Left forelimb (tissue), 1 donor: ENCODE measurements at places on chromosomes 12 and 14.

GRCh38 chr12:48901278-48901677 is 24.0 kb downstream of the FKBP11 start:
- DNase-seq, result no peak

DNA sequence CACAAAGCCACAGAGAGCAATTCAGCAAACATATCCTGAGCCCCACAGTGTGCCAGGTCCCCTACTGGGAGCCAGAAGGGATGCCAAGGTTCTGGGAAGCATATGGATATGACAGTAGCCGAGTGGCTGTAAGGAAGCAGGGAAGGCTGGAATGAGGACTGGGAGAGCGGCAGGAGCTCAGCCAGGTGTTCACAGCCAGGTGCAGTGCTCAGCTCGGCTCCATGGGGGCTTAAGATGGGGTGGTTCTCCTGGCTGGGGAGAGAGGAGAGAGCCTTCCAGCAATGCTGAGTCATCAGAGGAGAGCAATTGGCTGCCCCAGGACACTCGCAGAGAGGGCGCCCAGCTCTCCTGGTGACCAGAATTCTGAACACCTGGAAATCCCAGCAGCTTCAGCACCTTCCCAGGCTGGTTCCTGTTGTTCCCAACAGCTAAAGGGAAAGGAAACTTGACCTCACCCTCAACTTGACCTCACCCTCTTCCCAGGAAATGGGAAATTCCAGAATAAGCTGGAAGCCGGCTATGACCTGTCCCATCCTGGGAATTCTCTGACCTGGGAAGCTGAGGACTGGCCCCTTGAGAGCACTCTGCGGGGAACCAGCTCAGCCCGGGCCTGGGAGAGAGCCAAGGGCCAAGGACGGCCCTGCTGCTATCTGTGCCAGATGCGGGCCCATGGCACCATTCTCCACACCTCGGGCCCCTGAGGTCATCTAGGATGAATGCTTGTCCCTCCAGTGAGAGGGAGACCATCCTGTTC is 34.6 kb downstream of the SLC6A12 start:
- DNase-seq, result no peak

DNA sequence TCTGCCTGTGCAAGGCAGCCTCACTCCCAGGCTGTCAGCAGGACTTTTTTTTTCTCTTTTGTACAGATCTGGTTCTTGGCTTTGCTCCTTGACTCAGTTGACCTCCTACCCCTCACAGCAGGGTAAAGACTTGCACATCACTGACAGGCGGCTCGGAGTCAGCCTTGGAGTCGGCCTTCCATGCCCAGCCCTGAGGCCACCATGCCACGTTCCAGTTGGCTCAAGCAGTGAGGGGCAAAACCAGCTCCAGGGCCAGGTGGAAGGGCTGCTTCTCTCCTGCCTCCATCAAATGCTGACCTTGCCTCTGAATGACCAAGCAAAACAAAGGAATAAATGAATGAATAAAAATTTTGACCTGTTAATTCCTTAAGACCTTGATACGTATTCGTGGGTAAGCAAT is 27.6 kb downstream of the JAG2 start:
- DNase-seq, result no peak

- no peak for DNase-seq
Observed at GRCh38 chr12:111222027-111222414, 146.9 kb downstream of the PHETA1 start.

DNA sequence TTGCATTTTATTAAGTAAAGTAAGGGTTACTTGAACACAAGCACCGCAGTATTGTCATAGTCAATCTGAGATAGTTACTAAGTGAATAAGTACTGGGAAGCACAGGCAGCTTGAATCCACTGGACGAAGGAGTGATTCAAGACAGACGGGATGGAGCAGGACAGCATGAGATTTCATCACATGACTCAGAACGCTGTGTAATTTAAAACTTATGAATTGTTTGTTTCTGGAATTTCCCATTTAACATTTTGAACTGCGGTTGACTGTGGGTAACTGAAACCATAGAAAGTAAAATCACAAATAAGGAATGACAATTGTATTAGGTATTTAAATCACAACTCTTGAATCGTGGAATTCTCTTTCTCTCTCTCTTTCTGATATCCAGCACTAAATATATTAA is 1630.4 kb upstream of the SEL1L start:
- DNase-seq, result no peak

- no peak for DNase-seq
Observed at GRCh38 chr12:92063641-92064040, 82.0 kb downstream of the BTG1 start.

DNA sequence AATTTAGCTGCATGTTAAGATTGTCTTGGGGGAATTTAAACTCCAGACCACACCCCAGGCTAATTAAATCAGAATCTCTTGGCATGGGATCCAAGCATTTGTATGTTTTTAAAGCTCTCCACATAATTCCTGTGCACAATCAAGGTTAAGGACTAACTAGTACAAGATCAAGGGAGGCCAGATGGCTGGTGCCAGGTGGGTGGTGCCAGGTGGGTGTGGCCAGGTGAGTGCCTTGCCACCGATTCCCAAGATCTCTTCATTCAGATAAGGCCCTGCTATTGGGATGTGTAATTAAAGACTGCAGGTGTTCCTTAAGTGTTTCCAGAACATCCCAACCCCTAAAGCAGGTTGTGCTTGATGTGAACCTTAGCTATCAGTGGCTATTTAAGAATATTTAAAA is 75.1 kb downstream of the NRXN3 start:
- no peak for DNase-seq

GRCh38 chr12:122722387-122722786 is 5.8 kb upstream of the HCAR3 start:
- DNase-seq, result no peak

- no peak for DNase-seq
Observed at GRCh38 chr14:74134484-74134883, 49.7 kb downstream of the LIN52 start.

- no peak for DNase-seq
Observed at GRCh38 chr12:15854916-15855315, 27.3 kb upstream of the STRAP start.

- DNase-seq, result no peak
Observed at GRCh38 chr14:67191768-67192290, 2.6 kb downstream of the GARIN2 start.

DNA sequence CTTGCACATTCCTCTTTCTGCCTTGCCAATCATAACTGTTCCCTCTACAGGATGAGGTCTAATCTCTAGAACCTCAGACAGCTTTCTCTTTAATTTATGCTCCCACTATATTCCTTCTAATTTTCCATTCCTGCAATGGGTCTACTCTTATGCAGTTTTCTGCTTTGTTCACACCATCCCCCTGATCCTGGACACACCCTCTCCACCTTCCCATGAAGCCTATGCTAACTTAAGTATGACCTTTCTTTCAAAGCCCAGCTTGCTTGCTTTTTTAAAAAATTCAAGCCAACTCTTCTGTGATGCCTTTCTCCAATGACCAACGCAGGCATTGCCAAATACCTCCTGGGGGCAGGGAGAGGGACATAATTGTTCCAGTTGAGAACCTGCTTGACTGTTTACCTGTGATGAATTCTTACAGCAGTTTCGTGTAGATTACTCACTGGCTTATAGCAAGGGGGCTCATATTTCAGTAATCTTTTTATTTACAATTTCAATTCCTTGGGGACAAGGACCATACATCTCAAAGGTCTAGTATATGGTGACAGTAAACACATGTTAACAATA is 7.8 kb downstream of the SLC38A1 start:
- no peak for DNase-seq

- DNase-seq, result no peak
Observed at GRCh38 chr12:45703942-45704341, 25.6 kb upstream of the ARID2 start.

- no peak for DNase-seq
Observed at GRCh38 chr12:119044094-119044493, 62.8 kb downstream of the SRRM4 start.

DNA sequence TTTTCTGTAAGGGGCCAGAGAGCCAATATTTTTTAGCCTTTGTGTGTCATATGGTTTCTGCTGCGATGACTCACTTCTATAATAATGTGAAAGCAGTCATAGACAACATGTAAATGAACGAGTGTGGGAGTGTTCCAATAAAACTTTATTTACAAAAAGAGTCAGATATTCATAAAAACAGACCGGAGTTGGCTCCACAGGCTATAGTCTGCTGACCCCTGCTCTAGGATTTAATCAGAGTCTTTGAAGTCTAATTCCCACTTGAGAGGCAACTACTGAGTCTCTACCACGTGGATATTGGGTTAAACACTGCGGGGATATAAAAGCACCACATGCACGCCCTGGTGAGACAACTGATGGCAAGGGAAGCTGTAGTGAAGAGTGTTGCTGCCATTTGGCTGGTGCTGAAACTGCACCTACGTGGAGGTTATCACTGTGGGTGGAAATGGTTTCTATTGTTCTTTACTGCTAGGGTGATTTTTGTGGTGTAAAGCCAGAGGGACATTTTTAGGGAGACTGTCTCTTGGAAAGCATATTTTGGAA is 3.6 kb upstream of the NINJ2 start:
- no peak for DNase-seq

DNA sequence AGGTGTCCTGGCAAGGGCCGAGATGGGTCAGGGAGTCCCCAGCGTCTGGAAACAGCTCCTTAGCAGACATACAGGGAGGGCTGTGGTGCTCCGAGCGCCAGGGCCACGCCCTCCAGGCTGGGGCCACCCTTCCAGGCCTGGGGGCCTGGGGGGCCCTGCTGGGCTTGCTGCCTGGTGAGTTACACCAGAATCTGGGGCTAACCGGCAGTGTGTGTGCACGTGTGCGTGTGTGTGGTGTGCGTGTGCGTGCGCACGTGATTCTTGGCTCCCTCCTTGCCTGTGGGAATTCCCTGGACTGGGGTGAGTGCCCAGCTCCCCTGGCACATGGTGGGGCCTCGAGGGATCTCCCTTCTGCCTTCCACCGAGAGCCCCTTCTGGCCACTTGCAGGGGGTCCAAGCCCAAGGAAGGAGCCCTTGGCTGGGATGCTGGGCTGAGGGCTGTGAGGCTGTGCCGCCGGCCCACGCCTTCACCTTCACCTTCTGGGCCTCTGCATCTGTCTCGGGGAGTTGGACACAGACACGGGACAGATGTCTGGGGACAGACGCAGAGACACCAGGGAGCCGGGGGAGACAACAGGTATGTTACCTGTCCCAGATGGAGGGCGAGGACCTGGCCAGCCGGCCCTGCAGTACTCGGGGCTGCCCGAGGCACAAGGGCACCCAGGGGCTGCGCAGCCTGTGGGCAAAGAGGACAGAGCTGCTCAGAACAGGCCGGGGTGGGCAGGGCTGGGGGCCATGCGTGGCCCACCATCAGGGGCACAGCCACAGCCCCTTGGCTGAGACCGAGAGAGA is 37.2 kb downstream of the BEGAIN start:
- DNase-seq, result no peak

GRCh38 chr12:123540899-123541662 is 7.6 kb upstream of the RILPL1 start:
- DNase-seq, result no peak

GRCh38 chr12:79414252-79414651 is 276.5 kb downstream of the PAWR start:
- DNase-seq, result no peak

- no peak for DNase-seq
Observed at GRCh38 chr12:84973026-84973425, 60.4 kb upstream of the SLC6A15 start.

GRCh38 chr12:95637471-95638155 is 86.3 kb upstream of the USP44 start:
- no peak for DNase-seq

DNA sequence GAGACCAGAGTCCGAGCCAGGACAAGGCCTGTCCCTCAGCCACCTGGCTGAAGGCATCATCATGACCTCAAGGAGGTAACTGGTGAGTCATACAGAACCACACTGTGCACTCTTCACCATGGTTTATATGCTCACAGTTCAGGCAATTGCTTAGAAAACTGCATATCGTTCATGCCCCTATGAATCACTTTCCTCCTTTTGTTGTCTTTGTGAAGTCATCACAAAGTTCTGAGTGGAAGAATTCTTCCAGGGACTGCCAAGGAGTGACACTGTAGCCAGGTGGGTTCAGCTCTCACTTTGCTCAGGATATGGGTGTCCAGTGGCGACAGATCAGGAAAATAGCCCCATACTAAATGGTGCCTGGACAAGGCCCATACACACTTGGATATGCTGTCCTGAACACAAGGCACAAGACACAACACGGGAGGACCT is 92.5 kb downstream of the DPF3 start:
- DNase-seq, result no peak

DNA sequence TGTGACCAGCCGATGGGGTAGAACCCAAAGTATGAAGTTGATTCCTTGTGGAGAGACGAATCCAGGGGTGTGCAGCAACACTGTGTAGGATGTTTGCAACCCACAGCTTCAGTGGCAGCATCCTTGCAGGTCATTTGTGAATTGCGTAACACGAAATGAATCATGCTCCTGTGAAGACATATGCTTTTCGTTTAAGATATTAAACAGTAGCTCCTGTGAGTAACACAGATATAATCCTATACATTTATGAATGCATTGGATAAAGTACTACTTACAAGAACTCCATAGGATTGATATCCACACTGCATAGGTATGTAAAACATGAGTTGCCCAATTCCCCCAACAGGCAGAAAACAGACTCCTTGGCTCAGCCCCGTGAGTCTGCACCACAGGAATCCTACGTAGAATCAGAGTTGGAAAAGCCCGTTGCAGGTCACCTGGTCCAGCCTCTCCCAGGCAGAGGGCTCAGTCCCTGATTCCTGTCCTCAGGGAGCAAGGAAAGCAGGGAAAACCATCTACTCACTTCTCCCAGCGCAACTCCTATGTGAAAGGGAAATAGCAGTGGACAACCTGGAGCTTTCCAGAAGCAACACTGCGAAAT is 75.8 kb downstream of the GPATCH2L start:
- no peak for DNase-seq

DNA sequence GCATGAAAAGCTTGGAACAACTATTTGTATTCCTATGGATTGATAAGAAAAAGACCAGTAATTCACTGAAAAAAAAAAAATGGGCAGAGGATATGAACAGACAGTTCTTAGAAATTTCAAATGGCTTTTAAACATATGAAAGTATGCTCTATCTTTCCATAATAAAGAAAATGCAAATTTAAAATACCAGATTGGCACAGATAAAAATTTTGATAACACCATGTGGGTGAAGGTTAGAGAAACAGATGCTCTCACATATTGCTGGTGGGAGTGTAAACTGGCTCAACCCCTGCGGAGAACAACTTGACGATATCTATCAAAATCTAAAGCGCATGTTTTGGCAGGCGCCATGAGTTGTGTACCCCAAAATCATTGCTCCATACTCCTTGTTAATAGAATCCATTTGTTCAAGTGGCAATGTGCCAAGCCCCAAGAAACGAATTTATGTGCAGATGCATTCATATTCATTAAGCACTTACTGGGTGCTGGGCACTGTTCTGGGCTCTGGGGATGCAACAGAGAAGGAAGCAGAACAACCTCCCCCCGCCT is 29.5 kb upstream of the TMPO start:
- no peak for DNase-seq
